ENCODE measurements at places on chromosomes 16 and 17.

GRCh38 chr17:7058831-7059447 is 15.0 kb upstream of the SLC16A11 start:
- no peak for DNase-seq

- peak; percentile 54 for DNase-seq
Measured at GRCh38 chr17:82316651-82317393, 586 bp downstream of the CD7 start.

GRCh38 chr16:23876256-23876896 is 40.6 kb downstream of the PRKCB start:
- DNase-seq: no peak

DNA sequence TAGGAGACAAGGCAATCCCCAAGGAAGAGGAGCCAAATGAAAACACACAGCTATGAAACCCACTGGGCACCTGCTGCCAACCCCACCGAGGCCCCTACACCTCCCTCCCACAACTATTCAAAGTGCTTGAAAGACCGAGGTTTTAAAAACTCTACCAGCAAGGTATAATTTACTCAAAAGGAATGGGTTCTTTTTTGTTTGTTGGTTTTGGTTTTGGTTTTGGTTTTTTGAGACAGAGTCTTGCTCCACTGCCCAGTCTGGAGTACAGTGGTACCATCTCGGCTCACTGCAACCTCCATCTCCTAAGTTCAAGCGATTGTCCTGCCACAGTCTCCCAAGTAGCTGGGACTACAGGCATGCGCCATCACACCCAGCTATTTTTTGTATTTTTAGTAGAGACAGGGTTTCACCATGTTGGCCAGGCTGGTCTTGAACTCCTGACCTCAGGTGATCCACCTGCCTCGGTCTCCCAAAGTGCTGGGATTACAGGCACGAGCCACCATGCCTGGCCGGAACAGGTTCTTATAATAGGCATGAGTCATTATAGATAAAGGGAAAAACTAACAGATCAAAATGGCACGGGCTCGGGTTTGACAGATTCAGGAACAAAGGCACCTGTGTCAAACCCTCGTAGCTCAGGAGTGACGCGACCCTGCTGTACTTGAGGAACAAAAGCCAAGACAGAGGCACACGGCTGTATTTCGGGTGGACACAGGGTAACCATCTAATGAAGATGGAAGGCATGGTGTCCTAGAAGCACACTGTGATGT is 40.7 kb downstream of the COTL1 start:
- DNase-seq: no peak

GRCh38 chr17:42428141-42428944 is 5.3 kb upstream of the CAVIN1 start:
- DNase-seq: peak; percentile 44

DNA sequence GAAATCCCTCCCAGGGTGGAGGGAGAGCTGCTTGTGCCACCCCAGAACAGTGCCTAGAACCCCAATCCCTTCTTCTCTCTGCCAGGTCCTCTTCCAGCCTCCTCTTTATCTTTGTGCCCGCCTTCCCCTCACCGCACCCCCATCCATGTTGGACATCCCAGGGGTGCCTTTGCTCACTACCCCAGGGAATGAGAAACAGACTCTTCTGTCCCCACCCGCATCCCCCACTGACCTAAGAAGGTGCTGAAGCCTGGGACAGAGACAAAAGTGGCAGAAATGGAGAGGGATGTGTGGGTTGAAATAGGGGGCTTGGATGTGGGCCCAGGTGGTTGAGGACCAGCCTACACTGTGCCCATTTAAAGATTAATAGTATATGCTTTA is 17.0 kb downstream of the ALOX15B start:
- no peak for DNase-seq

DNA sequence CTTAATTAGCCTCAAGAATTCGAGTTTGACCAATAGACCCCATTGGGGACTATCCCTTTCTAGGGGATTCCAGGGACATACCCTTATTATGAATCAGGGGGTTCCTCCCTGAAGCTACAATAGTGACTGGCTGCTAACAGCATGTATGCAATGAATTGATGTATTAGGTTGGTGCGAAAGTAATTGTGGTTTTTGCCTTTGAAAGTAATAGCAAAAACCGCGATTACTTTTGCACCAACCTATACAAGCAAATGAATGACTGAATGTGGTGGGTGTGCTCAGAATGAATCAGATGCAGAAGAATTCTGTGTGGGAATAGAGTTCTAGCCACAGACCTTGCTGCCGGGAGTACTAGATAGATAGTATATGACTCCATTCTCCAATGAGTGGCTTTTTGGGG is 76.7 kb downstream of the HLF start:
- DNase-seq: no peak

- DNase-seq: no peak
Measured at GRCh38 chr17:56125830-56126819, 27.1 kb upstream of the ANKFN1 start.

GRCh38 chr16:55434000-55434399 is 45.0 kb upstream of the MMP2 start:
- no peak for DNase-seq

GRCh38 chr16:55225972-55226542 is 97.9 kb upstream of the IRX6 start:
- DNase-seq: no peak

DNA sequence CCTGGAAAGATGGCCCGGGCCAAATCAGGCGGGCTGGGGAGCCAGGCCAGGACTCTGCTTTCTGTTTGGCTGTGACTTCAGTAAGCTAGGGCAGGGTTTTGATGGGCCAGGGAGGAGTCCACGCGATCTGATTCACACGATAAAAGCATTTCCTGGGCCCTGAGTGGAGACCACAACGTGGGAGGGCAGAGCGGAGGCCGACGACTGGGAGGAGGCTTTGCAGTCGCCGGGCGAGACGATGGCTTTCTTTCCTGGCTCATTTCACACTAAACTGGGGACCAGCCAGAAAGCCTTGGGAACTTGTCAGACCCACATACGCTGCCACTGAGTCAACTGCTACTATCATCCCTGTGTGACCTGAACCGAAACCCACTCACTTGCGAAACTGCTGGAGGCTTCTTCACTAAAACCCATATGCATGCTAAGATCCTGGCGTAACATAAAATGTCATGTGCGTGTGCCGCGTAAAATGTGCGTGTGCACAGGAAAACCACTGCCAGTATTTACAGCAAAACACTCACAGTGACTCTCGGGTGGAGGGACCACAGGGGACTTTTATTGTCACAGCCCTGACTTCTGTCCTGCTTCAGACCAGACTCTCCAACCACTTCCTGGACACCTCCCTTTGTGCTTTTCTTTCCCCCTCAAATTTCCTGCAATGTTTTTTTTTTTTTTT is 14.2 kb upstream of the RHBDF2 start:
- DNase-seq: peak; percentile 88

- peak; percentile 44 for DNase-seq
Measured at GRCh38 chr17:47729476-47729875, 3.6 kb upstream of the TBX21 start.

DNA sequence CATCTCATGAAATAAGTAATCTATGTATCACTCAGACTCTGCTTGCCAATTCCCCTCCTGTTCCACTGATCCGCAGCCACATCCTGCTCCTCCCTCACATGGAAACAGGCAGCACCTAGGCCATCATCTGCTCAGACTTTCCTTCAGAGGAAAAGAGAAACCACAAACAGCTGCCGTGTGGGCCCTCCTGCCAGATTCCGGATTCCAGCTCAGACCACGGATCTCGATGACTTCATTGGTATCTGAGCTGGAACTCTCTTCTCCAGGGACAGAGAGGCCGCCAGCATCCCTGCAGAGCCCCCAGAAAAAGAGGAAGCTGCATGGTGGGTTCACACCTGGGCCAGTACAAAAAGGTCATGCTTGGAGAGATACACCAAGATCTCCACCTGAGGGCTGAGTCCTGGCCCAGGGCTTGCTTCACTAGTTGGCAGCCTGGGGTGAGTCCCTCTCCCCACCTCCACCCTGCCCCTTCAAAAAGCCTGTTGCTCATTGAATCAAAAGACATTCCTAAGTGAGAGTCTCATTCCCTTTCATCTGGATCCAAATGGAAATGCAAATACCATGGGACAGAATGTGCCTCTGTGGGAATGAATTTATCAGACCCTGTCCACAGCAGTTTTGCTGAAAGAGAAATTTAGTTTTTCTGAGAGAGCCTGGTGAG is 47.2 kb downstream of the HOXB1 start:
- DNase-seq: peak; percentile 43

DNA sequence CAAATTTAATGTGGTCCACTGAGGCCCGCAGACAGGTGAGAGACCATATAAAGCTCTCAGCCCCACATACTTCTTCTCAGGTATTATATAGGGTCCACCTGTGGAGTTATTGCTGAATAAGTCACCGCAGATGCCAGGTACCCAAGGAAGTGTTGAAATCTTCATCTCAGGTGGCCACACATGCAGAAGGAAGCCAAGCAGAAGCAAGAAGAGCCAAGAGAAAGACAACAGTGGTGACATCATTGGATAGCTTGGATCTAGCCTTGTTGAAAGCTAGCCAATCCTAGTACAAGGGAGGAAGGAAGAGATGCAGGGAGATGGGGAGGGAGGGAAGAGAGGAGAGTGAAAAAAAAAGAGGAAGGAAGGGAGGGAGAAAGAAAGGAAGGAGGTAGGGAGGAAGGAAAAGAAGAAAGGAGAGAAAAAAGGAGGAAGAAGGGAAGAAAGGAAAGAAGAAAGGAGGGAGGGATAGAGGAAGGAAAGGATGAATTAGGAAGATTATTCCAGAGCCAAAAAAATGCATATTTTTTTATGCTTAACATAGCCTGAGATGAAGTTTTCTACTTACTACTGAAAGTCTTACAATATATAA is 12.5 kb downstream of the ADAMTS18 start:
- no peak for DNase-seq

DNA sequence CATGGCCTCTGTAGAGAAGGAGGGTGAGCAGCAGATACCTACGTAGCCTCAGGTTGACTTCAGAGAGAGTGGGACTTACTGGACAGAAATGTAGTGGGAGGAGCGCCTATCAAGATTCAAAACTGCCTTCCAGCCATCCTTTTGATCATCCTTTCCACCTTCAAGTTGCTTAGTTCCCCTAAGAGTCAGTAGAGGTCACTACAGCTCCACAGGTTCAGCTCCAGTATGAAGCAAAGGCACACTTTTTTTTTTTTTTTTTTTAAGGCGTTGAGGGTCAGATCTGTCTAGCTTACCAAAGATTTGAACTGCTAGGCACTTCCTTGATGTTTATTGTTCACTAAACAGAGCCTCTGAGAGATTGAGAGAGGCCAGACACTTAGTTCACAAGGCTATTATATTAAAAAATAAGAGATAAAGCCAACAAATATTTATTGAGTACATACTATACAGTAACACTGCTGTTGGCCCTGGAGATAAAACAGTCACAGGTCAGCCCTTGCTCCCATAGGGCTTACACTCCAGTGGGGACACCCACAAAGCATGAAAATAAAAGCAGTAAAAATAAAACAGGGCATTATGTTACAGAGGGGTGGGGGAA is 3.1 kb downstream of the RNF227 start:
- no peak for DNase-seq

- DNase-seq: no peak
Measured at GRCh38 chr16:72952811-72953271, 95.1 kb downstream of the ZFHX3 start.

- no peak for DNase-seq
Measured at GRCh38 chr17:42476411-42476810, 17.7 kb downstream of the ATP6V0A1 start.

DNA sequence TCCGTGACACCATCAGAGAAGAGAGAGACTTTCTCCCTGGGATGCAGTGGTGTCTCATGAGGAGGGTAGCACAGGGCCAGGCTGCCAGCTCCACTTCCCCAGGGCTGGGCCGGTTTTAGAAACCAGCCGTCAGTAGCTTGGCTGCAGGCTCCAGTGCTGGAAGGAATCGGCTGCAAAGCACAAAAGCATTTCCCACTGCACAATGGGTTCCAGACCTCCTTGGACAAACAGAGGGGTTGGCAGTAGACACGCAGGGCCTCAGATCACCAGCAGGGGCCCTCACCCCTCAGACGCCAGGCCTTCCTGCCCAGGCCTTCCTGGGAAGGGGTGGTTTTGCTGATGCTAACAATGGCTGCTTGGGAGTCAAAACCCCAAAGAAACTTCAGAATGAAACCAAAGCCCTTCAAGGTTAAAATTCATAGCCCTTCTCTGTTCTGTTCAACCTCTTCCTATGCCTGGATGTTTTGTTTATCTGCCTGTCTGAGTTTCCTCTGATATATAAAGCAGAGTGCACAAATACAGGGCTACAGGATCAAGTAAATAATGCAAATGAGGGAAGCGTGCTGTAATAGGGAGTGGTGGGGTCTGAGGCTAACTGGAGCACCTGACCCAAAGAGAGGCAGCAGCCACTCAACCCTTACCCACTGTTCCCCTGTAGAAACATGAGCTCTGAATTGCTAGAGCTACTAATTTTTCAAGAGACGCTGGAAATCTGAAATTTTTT is 26.2 kb downstream of the TEKT5 start:
- peak; percentile 37 for DNase-seq

DNA sequence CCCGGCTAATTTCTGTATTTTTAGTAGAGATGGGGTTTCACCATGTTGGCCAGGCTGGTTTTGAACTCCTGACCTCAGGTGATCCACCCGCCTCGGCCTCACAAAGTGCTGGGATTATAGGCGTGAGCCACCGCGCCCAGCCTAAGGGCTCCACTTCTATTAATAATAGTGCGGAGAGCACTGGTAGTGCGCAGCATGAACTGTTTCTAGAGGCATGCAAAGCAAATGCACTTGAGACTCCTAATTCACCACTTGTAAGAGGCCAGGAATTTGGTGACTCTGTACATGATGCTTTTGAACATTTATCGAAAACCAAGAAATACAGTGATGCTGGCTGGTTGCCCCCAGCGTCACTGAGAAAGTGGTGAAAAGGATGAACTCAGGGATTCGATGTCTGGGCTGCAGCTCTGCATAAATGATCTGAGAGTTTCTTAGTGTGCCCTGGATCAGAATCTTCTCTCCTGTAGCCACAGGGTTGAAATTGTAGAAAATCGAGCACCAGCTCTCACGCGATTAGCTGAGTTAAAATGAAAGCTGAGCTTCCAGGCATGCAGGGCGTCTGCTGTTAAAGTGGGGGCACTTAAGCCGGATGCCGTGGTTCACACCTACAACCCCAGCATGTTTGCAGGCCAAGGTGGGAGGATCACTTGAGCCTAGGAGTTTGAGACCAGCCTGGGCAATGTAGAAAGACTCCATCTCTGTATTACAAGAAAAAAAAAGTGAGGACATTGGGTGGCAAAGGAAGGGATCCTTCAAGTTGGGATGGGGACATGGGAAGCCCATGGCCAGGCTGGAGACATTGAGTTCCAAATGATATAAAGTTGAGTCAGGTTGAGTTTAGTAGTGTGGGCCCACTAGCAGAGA is 4.8 kb downstream of the RNF213 start:
- DNase-seq: peak; percentile 80

GRCh38 chr17:31564883-31565301 is 173.4 kb downstream of the RAB11FIP4 start:
- DNase-seq: no peak

GRCh38 chr17:7176841-7177190 is 2.4 kb downstream of the ASGR1 start:
- no peak for DNase-seq

DNA sequence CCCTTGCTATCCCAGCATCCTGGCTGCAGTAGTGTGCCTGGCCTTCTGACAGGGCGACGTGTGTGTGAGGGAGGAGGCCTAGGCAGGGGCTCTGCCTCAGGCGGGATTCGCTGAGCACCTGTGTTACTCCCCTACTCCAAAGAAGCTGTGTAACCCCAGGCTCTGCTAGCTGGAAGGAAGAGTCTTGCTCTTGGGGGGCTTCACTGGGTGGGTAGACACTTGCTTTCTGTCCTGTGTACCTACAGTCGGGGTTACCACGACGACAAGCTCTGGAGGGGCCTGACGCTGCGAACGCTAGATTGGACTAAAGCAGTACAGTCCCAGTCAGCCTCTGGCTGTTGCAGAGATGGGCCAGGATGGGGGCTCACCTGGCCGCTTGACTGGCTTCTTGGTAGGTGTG is 9.5 kb downstream of the EXOC7 start:
- DNase-seq: no peak

GRCh38 chr16:55711959-55712876 is 56.4 kb downstream of the SLC6A2 start:
- peak; percentile 79 for DNase-seq

Measured in stimulated activated CD8-positive, alpha-beta memory T cell treated with anti-CD3 and anti-CD28 coated beads, Interleukin-4, amount 100 ng/mL, for 48 hours (primary cell).